Esophagus mucosa (tissue), 1 donor: ENCODE measurements at places on chromosomes 3 and 15.

GRCh38 chr15:37695719-37696118 lies 238.7 kb upstream of the TMCO5A start:
- no peak for ATAC-seq

GRCh38 chr15:56337084-56337725 lies 28.0 kb upstream of the TEX9 start:
- ATAC-seq = no peak

DNA sequence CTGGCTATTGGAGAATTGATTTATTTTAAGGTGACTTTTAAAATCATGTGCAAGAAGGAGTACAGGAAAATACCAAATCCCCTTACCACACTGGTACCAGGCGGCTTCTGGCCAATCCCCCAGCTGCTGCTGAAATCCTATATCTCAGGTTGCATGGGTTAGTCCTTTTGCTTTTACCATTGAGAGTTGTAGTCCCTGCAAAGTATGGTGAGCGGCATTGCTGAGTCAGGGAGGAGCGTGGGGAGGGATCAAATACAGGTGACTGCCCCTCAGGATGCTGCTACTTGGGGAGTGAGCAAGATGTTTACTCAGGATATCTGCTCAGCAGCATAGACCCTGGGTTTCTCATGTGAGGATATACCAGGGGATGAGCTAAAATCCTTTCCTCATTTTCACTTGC lies 131.9 kb upstream of the STAC start:
- no peak for ATAC-seq

GRCh38 chr3:29494305-29495036 lies 213.6 kb downstream of the RBMS3 start:
- no peak for ATAC-seq

GRCh38 chr3:108394016-108394415 lies 97.7 kb downstream of the HHLA2 start:
- no peak for ATAC-seq

DNA sequence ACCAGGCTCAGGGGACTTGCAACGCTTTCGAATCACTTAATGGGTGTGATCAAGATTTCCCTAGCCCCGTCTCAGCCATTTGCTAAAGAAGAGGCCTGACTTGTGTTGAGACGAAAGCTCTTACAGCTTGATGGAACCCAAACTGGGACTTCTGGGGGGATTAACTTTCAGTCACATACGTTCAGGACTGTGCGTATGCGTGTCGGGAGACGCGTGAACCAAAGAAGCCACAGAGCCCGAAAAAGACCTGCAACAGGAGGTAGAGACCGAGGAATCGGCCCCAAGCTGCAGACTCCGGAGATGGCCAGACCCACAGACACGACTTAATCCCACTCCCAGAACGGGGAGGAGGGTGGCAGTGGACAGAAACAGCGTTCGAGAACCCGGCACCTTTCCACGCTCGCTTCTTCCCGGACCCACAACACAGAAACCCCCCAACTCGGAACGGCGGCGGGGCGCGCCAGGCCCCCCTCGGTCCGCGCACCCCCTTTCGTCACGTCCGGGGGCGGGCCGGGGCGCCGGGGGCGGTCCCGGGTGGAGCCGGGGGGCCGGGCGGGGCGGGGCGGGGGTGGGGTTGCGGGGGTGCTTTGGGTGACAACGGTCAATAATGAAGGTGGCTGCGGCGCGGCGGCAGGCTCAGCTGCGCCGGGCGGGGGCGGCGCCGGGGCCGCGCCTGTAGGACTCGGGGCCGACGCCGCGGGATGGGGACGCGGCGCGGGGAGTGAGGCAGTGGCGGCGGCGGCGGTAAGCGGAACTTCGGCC lies at the start of gene ATP11B:
ATP11B (plus strand) TSS at position 604 of the 762 bp plus-strand sequence. CDS start 256 bp downstream, outside the sequence.
- ATAC-seq = peak; percentile 90

DNA sequence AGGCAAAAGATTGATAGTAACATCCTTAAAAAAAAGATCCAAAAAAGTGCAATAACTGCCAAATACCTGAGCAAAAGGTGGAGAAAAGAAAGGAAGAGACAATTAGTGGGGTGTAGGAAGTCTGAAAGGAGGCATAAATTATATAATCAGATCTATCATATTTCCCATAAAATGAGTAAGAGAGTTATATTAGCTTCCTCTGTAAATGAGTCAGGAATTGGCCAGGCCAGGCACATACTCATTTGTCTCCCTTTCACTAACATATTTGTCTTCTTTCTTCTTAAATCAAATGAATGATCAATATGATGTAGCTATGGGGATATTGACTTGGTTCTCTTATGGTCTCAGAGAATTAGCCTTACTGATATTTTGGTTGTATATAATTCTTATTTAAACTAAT lies 292.3 kb upstream of the CADM2 start:
- no peak for ATAC-seq

- no peak for ATAC-seq
These were observed 183.9 kb downstream of the SHQ1 start for GRCh38 chr3:72664184-72664975.

GRCh38 chr15:88202231-88202630 lies 54.3 kb downstream of the NTRK3 start:
- ATAC-seq = no peak

DNA sequence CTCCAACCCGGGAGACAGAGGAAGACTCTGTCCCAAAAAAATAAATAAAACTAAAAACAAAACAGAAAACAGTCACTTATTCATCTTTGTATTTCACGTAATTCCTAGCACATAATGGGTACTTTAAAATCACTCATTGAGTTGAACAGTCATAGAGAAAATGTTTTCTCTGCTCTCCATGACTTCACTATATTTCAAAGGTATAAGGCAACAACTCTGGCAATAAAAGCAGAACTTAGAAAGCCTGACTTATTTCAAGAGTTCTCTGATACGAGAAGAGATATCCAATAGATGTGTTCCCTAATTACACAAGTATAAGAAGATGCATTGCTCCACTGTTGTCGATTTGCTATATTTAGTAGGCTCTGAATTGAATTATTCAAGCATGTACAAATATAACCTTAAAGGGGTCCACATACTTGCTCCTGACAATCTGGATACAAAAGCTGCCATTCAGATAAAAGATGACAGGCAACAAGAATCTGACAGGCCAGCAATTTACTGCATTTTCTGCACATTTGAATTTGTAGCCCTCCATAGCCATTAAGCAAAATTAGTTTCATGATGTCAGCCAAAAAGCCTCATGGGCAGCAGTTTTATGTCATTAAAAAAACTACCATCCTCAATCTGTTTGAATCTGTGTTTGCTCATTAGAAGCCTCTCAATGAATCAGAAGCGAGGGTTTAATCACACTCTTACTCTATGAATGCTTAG lies 47.9 kb downstream of the PEAK1 start:
- ATAC-seq = no peak

GRCh38 chr15:90478846-90479481 lies 50.8 kb upstream of the CRTC3 start:
- no peak for ATAC-seq

DNA sequence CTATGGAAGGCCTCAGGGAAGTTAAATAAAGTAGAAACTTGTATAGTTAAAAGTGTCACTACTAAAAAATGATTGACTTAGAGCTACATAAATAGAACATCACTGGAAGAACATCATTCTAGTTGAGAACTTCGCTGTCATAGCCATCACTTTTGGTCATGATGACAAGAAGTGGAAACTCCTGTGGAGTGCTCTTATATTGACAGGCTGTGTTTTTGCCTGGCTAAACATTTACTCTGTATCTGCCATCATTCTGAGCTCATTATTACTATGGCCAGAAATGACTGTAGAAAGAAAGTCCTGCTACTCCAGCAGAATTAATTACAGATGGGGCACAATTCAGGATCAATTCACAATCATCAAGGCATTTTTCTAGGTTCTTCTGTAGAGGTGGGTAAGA lies 165.1 kb upstream of the GOLIM4 start:
- ATAC-seq = no peak

DNA sequence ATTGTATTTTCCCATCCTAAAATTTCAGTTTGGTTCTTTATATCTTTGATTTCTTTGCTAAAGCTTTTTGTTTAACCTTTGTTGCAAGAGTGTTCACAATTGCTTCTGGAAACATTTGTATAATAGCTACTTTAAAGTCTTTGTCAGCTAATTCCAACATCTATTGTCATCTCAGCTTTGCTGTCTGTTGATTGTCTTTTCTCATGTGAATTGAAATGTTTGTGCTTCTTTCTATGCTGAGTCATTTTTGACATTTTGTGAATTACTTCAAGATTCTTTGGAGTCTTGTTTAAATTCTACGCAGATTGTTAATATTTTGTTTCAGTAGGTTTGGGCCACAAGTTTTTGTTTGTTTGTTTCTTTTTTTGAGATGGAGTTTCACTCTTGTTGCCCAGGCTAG lies 73.2 kb downstream of the SUCNR1 start:
- no peak for ATAC-seq

DNA sequence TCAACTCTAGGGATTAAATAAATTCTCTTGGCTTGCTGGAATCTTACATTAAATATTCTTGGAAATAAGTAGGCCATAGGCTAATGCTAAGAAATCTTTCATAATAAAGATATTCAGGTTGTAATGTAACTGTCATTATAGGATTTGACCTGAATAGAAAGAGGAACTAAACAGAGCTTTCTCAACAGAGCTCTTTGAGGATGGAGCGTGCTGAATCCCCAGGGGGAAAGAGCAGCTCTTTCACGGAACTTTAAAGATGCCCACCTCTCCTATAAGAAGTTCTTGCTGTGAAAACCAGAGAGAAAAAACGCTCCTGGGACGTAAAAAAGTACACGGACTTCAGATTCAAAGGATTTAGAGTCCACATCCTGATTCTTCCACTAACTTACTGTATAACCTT lies 77.9 kb downstream of the NTRK3 start:
- ATAC-seq = no peak

DNA sequence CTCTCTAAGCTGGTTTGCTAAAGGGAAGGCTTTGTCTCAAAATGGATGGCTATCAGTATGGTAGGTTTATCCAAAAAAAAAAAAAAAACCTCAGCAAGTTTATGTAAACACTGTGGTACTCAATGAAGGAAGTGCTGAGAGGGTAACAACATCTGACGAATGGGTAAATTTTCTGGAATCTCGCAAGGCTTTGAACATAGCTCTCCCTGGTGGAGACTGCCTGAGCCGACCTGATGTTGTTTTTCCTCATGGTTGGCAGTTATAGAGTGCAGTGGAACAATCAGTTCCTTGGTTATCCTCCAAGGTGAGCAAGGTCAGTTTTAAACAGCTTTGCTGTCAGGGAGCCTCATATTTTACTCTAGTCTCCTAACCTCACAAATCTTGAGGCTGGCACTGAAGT lies 94.6 kb downstream of the ZPLD1 start:
- ATAC-seq = peak; percentile 32

- no peak for ATAC-seq
These were observed 25.9 kb downstream of the RNF111 start for GRCh38 chr15:59013246-59013873.
